Heart left ventricle (tissue), 16 donors: ENCODE measurements at places on chromosomes 1 and 21. TPM values are rescaled to one million over a fixed set of nuclear protein-coding genes. Genes with fewer than 3 reads are reported as not detected.

The NPPA gene
- 1,418 TPM for polyA plus RNA-seq

The TNFSF18 gene
- polyA plus RNA-seq, result not detected

The SLC1A7 gene
- polyA plus RNA-seq, result 0.07 TPM

The CYP4X1 gene
- polyA plus RNA-seq, result 1.3 TPM

The PADI3 gene
- not detected for polyA plus RNA-seq

The GPR61 gene
- not detected for polyA plus RNA-seq

The S100A7 gene
- polyA plus RNA-seq, result not detected

The ANKRD65 gene
- 1.5 TPM for polyA plus RNA-seq

The CLIC4 gene
- 111 TPM for polyA plus RNA-seq

The TRMT13 gene
- polyA plus RNA-seq, result 6.2 TPM

The RGS16 gene
- polyA plus RNA-seq, result 2.1 TPM

The HSD3B2 gene
- polyA plus RNA-seq, result not detected

The PRRX1 gene
- 27.7 TPM for polyA plus RNA-seq

The SLC25A34 gene
- 1.6 TPM for polyA plus RNA-seq

The NUF2 gene
- 0.18 TPM for polyA plus RNA-seq

The CELA3B gene
- polyA plus RNA-seq, result 0.24 TPM

The CDK18 gene
- 62.5 TPM for polyA plus RNA-seq

The KRTAP21-2 gene
- not detected for polyA plus RNA-seq

The OR2T11 gene
- polyA plus RNA-seq, result not detected

The CELA2B gene
- polyA plus RNA-seq, result not detected

The TTC13 gene
- polyA plus RNA-seq, result 3.7 TPM

The DEPDC1 gene
- polyA plus RNA-seq, result 0.07 TPM

The PARP1 gene
- 50.4 TPM for polyA plus RNA-seq
